Esophagus muscularis mucosa (tissue), 4 donors: ENCODE measurements at places on chromosomes 2 and 18. TPM values are rescaled to one million over a fixed set of nuclear protein-coding genes. Genes with fewer than 3 reads are reported as not detected.

DNA sequence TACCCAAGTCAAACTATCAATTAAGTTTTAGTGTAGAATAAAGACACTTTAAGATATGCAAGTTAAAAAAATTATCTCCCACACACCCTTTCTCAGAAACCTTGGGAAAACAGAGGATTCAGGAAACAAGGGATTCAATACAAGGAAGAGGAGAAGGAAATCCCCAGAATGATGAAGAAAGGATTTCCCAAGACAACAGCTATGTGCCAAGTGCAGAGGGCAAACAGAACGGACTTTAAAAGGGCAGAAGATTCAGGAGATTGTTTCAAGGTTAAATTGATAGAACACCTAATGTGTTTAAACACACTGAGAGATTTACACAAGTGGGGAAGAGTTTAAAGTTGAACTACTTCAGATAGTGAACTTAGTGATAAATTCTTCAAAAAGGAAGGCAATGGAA lies 71.5 kb upstream of the EPAS1 start:
- no peak overlapping the region for H3K27ac ChIP-seq
- peaks cover 11% of the 10 kb centered on the region for H3K4me1 ChIP-seq
- H3K4me3 ChIP-seq, result no peak overlapping the region
- DNase-seq, result no peak
- no peaks in the 10 kb centered on the region for H3K36me3 ChIP-seq
- no peaks in the 10 kb centered on the region for H3K27me3 ChIP-seq

DNA sequence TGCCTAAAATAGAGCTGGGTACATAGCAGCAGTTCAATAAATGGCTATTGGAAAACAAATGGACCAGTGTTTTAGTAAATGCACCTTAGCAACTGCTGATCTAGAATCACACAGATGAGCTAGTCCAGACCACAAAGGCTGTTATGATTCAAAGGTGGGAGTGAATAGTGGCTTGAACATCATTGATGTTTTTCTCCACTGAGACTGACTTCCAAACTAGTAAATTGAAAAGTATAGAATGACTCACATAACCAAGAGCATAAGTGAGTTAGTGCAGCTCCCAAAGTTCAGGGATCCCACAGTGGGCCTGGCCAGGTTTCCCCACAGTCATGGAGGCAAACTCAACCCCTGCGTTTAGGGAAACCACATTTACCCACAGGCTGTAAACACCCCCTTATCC lies 106.7 kb upstream of the YPEL5 start:
- H3K27me3 ChIP-seq, result no peaks in the 10 kb centered on the region
- no peaks in the 10 kb centered on the region for H3K36me3 ChIP-seq
- no peak overlapping the region for H3K27ac ChIP-seq
- H3K4me3 ChIP-seq, result no peak overlapping the region

DNA sequence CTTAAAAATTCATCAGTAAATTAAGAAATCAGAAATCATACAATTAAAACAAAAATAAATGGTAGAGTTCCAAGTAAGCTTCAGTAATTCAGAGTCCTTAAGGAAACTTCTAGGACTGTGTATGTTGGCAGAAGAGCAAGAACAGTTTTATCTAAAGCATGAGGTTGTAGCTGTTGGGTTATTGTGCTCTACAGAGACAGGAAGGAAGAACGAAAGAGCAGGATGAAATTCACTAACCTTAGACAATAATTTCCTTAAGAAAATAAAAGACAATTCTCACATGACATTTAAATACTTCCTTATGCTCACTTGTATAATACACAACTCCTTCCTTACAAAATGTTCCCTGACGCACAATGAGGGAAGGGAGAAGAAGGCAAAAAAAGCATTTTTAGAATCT lies 133.4 kb downstream of the STK39 start:
- no peaks in the 10 kb centered on the region for H3K36me3 ChIP-seq
- no peak overlapping the region for H3K27ac ChIP-seq
- no peak for DNase-seq
- no peaks in the 10 kb centered on the region for H3K27me3 ChIP-seq
- peaks cover 4% of the 10 kb centered on the region for H3K4me1 ChIP-seq

The ICOS gene
- total RNA-seq, result not detected

DNA sequence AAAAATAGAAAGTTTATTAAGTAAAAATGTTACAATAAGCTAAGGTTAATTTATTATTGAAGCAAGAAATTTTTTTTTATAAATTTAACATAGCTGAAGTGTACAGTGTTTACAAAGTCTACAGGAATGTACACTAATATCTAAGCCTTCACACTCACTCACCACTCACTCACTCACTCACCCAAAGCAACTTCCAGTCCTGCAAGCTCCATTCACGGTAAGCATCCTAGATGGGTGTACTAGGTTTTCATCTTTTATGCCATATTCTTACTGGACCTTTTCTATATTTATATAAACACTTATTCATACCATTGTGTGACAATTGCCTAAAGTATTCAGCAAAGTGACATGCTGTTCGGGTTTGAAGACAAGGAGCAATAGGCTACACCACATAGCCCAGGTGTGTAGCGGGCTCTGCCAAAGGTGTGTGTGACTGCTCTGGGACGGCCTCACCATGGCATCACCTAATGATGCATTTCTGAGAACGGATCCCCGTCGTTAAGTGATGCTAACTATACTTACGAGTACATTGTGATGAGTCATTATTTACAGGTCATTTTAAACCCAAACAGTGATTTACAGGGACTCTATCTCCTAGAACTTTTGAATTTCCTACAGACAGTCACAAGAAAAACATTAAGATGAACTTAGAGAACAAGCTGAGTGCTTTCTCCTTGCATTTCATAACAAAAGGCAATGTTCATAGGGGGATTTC lies 76.3 kb upstream of the ID2 start:
- no peak overlapping the region for H3K27ac ChIP-seq
- no peaks in the 10 kb centered on the region for H3K4me1 ChIP-seq
- H3K27me3 ChIP-seq, result no peaks in the 10 kb centered on the region
- no peak overlapping the region for H3K4me3 ChIP-seq
- no peaks in the 10 kb centered on the region for H3K36me3 ChIP-seq

The MROH2A gene
- total RNA-seq, result not detected

DNA sequence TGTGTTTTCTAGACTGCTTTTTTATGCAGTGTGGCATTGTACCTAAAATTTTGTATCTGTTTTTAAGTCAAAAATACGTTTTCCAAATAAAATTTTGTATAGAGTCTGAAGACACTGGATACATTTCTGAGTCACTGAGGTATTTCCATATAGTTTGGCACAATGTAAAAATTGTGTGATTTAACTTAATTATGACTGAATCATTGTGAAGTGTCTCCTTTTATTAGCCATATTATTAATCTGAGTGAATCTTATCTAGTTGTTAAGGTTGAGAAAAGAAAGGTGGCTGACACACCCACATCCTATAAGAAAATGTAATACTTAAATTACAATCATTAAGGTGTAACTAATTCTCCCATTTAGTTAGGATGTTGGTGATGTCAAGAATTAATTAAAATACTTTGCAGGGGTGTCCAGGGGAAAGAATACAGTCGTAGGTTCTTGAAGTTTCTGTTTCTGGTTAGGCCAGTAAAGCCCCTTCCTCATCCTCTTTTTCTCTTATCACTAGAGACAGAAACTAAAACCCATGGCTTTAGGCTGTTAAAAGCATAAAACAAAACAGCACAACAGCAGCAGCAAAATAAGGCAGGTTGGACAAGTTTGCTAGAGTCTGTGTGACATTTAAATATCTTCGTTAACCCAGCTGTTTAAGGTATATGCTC lies 71.6 kb downstream of the UBE2E3 start:
- no peak for DNase-seq
- peaks cover 3% of the 10 kb centered on the region for H3K4me1 ChIP-seq
- no peaks in the 10 kb centered on the region for H3K27me3 ChIP-seq
- H3K4me3 ChIP-seq, result no peak overlapping the region

- no peak overlapping the region for H3K27ac ChIP-seq
- no peaks in the 10 kb centered on the region for H3K36me3 ChIP-seq
- H3K4me3 ChIP-seq, result no peak overlapping the region
- H3K27me3 ChIP-seq, result no peaks in the 10 kb centered on the region
- H3K4me1 ChIP-seq, result peaks cover 20% of the 10 kb centered on the region
- DNase-seq, result no peak
Measured at GRCh38 chr2:28359222-28360057, 33.2 kb upstream of the FOSL2 start.

- H3K4me3 ChIP-seq, result no peak overlapping the region
- no peak overlapping the region for H3K27ac ChIP-seq
- H3K4me1 ChIP-seq, result peaks cover 16% of the 10 kb centered on the region
- DNase-seq, result peak; percentile 57
- no peaks in the 10 kb centered on the region for H3K27me3 ChIP-seq
- no peaks in the 10 kb centered on the region for H3K36me3 ChIP-seq
Measured at GRCh38 chr2:178072000-178072382, 586 bp downstream of the PDE11A start.

The CDK15 gene
- total RNA-seq, result 3.9 TPM

DNA sequence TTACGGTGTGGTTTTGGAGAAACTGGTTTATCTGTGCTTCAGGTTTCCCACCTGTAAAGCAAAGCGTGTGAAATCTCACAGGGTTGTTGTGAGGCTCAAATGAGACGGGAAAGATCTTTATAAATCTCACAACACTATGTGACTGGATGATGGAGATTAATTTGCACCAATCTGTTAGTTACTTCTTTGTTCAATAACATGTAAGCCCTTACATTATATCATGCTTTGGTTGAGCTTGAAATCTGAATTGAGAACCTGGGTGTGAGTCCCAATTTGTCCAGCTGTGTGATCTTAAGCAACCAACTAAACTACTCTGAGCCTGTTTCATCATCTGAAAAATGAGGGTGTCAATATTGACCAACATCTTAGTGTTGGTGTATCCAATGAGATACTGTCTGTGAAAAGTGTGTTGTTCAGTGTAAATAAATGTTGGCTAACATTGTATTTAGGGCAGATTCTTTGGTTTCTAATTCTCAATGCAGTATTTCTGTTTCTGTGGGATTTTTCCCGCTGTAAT lies 741 bp upstream of the GCKR start:
- H3K27ac ChIP-seq, result no peak overlapping the region
- H3K4me1 ChIP-seq, result peaks cover 17% of the 10 kb centered on the region
- peak overlapping the region; percentile 79 for H3K4me3 ChIP-seq

The C18orf54 gene
- total RNA-seq, result 1.1 TPM
